ENCODE measurements at places on chromosomes 5 and 9.

DNA sequence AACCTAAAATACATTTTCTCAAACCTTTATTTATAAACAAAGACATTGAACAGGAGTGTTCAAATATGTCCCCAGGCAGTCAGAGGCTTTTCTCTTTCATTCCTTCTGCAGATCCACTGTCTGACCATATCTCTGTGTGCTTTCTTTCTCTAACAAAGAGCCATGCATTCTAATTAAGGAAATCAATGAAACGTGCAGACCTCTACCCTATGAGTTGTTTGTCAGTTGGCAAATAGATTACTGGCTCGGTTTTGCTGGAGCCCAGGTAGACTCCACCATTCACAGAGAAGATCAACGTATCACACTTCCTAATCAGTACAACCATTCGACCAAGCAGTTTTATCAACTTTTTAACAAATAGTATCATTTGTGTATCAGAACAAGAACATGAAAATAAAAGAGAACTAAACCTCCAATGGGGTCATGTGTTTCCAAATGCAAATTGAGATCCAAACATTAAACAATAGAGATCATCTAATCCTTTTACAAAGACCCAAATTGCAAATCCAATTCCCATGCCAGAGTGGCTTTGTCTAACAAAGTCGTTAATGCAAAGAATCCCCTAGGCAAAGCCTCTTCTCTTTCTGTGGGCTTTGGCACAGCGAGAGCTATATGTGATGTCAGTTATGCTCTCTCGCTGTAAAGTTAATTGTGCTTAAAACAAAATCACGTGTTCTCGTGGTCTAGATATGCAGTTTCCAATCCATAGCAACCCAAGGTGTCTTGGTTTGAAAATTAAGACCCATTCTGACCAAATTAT, 16.8 kb downstream of the KLF4 start:
- no peak for DNase-seq

DNA sequence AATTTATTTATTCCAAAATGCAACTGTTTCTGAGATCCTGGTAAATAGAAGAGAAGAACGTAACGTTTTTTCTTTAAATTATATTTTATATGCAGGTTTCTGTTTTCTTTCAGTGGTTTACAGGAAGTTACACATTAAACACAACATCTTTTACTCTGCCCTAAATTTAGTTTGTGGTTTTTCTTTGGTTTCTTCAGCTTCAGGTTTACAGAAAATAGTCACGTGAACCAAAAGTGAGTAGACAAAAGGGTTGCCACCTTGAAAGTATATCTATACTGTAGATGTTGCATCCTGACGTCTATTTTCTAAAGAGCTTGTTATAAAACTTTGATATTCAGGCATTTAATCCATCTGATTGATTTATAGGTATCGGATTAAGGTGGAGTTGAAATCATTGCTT, 1236.6 kb downstream of the MAT2B start:
- no peak for DNase-seq

GRCh38 chr9:116493183-116493860, 193.8 kb upstream of the TRIM32 start:
- DNase-seq = no peak

GRCh38 chr5:166582416-166582815, 1709.0 kb upstream of the WWC1 start:
- DNase-seq = peak; percentile 67

DNA sequence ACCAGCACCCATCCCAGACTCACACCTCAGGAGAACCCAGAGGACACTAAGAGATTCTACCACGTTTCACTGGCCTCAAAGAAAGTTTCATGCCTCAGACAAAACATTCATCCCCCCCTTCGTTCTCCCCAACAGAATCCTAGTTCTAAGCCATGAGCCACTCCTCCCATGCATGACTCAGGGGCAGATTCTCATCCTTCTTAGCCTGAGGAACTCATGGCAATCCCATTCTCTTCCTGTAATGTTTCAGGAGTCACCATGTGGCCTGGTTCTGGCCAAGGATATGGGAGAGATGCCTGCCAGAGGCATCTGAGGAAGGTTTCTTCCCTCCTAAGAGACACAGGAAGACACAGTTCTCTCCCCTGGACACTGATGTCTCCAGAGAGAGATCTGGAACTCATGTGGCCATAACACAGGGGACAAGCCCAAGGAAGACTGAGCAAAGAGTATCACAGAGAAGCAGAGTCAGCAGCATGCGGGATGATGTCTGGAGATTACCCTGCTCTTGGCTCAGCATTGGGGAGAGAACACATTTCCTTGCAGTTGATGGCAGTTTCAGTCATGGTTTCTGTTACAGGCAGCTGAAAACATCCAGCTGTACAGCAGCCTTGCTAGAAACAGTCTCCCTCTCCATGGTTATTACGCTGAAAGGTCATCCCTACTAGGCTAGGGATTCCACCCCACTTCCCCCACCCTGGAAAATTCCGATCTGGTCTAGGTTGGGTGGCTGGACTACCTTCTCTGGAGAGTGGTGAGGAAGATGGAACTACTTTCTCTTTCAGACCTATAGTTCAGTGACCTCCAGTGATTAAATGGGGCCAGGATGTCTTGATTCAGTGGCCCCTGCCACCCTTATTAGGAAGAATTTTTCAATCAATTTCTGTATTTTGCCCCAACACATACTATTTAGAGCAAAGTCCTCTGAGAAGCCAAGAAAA, 115.4 kb downstream of the ZNF608 start:
- DNase-seq = no peak

- peak; percentile 95 for DNase-seq
Observed at GRCh38 chr9:4301971-4302427, 2.1 kb upstream of the GLIS3 start.

- DNase-seq = peak; percentile 87
Observed at GRCh38 chr9:69122549-69123141, 51.4 kb upstream of the TJP2 start.

GRCh38 chr9:90343366-90343765, 299.3 kb downstream of the DIRAS2 start:
- no peak for DNase-seq

DNA sequence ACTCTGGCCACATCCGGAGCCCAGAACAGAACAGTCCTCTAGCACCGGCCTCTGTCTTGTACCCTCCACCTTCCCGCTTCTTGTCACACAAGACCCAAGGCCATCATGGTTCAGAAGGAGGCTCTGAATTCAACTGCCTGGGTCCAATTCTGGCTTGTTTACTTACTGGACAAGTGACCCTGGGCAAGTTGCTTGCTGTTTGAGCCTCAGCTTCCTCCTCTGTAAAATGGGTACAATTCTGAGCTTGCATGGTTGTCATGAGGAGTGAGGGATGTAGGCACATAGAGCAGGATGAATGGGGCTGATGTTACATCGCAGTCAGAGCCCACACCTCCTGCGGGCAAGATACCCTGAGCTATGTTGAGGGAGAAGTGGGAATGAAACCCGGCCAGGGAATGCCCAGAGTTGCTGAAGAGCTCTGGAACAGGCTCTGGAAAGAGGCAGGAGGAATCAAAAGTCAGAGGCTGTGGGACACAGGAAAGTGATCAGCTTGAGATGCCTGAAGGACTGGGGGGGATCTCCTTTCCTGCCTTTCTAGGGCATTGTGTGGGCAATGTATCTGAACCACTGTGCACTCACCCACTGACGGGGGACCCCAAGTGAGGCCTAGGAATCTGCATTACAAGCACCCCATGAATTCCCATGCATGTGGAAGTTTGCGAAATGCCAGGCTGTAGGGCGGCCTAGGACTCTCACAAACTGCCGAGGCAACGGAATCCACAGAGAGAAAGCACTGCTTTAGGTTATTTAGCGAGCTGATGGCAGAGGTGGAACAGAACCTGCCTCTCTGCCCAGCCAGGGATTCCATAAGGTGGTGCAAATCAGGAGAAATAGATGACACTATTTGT, 29.4 kb upstream of the IL17B start:
- DNase-seq = no peak

- peak; percentile 50 for DNase-seq
Observed at GRCh38 chr5:91706785-91707520, 323.8 kb upstream of the ARRDC3 start.

GRCh38 chr9:98567540-98568233, 141.0 kb downstream of the GABBR2 start:
- no peak for DNase-seq

GRCh38 chr9:113614843-113615648, 151.5 kb downstream of the RGS3 start:
- peak; percentile 42 for DNase-seq

GRCh38 chr5:16727755-16728325, 111.0 kb upstream of the RETREG1 start:
- DNase-seq = no peak

DNA sequence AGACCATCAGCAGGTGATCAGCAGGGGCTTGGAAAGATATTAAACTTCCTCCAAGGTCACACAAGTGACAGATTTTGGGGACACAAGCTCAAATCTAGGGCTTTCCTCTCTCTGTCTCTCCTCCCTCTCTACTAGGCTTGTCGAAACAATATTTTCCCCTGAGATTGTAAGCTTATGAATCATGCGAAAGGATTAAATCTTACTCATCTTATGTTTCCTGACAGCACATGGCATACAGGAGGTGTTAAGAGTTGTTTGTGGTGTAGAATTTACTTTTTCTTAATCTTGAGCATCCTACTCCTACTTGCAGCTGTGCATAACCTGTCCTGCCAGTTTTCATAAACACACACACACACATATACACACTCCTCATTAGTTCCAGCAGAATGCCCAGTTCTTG, 186.3 kb downstream of the MARCHF11 start:
- peak; percentile 82 for DNase-seq

DNA sequence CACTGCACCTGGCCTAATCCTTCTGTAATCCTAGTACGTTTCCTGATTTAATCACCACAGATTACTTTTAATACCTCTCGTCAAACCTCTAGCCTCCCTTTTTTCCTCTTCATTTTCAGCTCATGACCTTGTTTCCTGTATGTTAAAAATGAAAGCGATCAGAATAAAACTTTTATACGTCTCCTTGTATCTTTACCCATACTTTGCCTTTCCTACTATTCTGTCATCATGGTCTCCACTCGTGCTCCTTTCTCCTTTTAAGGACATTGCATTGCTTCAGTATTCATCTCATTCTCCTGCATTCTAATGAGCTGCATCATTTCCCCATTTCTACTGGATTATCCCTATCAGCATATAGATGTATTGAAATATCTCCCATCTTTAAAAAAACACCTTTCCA, 8.5 kb downstream of the CDC42SE2 start:
- DNase-seq = peak; percentile 59

DNA sequence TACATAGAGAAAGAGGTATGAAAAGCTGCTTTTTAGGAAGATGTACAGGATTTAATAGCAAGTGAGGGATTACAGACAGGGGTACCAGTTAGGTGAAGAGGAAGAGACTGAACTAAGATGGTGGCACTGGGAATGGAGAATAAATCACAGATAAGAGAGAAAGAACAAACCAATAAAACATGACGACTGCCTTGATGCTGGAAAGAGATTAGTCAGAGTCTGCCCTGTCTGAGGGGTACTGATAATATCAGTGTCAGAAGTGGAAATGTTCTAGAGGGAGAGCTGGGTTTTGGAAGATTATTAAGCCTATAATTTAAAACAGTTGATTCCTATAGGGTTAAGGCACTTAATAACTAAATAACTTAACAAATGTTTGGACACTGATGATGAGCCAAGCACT, 77.7 kb downstream of the NR2F1 start:
- no peak for DNase-seq

GRCh38 chr5:120108586-120109248, 355.4 kb upstream of the PRR16 start:
- peak; percentile 58 for DNase-seq

DNA sequence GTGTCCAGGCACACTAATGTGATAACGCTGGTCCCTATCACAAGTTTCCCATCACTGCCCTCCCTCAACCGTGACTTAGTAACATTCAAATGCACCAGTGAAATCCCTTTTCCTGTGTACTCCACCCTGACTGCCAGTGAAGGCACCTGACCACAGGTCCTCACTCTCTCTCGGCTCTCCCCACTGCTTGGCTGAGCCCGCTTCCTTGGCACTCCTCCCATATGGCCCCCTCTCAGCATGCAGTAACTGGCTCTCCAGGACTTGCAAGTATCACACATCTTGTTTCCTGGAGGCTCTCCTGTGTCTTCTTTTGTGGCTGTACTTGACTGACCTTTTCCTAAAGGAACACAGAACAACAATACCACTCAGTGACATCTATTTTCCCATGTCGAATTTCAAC, 292.0 kb upstream of the ZNF608 start:
- DNase-seq = no peak

DNA sequence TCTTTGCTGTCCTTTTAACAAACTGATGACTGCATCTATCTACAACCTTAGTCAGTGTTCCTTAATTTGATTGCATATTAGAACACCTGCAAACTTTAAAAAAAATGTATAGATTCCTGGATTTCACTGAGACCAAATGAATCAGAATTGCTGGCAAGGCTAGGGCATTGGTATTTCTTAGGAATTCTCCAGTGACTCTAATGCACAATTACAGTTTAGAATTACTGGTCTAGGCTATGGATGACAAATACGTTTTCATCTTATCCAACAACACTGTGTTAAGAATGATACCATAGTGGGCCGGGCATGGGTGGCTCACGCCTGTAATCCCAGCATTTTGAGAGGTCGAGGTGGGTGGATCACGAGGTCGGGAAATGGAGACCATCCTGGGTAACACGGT, 545.9 kb upstream of the RIOK2 start:
- peak; percentile 4 for DNase-seq

- peak; percentile 83 for DNase-seq
Observed at GRCh38 chr9:96379461-96379860, 4.0 kb downstream of the SLC35D2 start.

DNA sequence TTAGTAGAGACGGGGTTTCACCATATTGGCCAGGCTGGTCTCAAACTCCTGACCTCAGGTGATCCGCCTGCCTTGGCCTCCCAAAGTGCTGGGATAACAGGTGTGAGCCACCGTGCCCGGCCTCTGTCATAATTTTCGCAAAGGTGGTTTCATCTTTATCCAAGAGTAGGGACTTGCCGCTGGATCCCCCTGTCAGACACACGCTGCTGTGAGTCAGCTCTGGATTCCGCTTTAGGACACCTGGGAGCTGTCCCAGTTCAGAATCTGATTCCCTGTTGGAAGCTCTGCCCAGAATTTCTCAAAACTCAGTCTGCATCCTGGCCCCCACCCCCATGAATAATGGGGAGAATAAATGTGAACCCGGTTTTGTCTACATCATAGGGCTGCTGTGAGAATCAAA, 17.9 kb upstream of the GRHPR start:
- no peak for DNase-seq

DNA sequence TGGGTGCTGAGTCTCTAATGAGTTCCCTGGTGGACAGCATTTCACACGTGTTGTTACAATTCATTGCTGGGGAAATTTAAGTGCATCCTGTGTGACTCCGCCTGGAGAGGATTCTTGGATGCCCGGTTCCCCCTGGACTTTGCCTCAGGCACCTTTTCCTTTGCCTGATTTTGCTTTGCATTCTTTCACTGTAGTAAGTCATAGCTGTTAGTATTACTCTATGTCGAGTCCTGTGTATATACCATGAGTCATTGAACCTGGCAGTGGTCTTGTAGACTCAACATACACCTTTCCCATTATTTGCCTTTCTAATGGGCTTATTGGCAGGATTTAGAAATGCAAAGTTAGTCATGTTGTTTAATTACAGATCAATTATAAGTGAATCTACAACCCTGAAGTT, 81.9 kb upstream of the DHFR start:
- peak; percentile 41 for DNase-seq

- no peak for DNase-seq
Observed at GRCh38 chr5:41935544-41935943, 10.5 kb downstream of the FBXO4 start.

All from iris pigment epithelial cell (primary cell).